ENCODE measurements at places on chromosomes 4 and X.

GRCh38 chr4:1086011-1086410, 27.4 kb downstream of the RNF212 start:
- DNase-seq = no peak

DNA sequence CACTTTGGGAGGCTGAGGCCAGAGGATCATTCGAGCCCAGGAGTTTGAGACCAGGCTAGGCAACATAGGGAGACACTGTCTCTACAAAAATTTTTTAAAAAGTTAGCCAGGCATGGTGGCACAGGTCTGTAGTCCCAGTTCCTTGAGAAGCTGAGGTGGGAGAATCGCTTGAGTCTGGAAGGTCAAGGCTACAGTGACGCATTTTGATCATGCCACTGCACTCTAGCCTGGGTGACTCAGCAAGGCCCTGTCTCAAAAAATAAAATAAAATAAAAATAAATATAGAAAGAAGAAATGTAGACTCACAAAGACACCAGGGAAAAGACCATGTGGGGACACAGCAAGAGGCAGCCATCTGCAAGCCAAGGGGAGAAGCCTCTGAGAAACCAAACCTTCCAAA, 42.3 kb upstream of the SLC7A3 start:
- DNase-seq = no peak

DNA sequence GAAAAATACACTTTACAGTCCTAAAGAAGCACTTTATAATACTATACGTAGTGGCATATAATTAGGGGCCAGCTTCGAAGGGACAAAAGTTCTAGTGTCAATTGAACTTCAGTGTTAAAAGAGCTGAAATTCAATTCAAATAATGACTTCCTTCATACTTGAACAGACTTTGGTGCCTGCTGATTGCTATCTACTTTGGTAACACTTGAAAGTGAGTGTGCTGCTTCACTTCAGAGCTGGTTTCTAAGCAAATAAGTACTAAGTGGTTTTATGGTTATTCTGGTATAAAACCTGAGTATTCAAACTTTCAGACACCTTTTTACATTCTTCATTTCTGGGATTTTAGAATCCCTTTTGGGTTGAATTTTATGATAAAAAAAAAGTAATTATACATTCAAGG, 107.0 kb downstream of the SLC4A4 start:
- no peak for DNase-seq

- no peak for DNase-seq
These were observed 235.1 kb upstream of the HCCS start for GRCh38 chrX:10875995-10876394.

GRCh38 chr4:61198686-61199085, 1.4 kb upstream of the ADGRL3 start:
- DNase-seq = no peak

GRCh38 chr4:107757864-107758476, 37.9 kb upstream of the PAPSS1 start:
- no peak for DNase-seq

- no peak for DNase-seq
These were observed 15.2 kb downstream of the HSD17B11 start for GRCh38 chr4:87375719-87376291.

DNA sequence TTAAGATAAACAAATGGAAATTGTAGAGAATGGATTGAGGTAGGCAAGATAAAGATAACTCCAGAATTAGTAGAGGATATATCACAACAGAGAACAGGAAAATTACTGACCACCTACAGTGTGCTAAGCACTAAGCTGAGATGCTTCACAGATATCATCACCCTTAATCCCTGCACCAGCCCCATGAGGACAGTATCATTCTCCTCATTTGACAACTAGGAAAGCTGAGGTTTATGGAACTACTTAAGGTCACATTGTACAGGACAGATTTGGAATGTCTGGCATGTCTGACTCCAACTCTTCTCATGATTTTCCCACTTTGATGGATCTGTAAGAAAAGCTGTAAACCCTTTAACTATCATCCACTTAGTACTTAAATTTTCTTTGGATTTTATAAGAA, 95.5 kb downstream of the CASK start:
- DNase-seq = no peak

DNA sequence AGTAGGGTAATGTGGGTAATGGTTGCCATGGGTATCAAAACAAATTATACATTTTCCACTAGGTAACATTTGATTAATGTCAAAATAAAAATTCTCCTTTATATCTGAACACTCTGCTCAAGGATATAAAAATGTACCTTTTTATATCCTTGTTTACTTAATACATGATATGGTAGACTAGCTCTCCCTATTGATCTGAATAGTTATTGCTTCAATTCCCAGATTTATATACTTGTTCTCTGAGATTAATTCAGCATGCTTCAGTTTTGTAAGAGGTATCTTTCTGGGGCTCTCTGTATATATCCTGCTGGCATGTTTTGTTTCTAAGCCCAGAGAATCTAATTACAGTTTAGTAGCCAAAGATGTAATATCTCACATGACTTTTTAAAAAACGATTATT, 169.7 kb downstream of the NPNT start:
- no peak for DNase-seq

GRCh38 chrX:135981010-135981409, 4.2 kb upstream of the SLC9A6 start:
- DNase-seq = no peak

DNA sequence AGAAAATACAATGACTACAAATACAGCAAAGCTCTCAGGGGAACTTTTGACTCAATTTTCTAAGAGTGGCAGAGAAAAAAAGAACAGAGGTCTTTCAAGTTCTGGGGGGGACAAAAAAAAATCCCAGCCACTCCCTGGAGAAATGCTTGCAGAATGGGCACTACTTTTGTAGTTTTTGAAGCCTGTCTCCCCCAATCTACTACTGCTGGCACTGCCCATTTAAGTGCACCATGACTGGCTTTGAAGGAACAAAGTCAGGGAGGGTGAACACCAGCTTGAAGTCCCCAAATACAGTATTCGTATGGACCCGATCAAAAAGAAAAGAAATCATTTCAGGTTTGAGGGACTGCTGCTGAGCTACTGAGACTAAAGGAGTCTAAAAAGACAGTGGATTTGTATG, 1824.4 kb downstream of the ARAP2 start:
- DNase-seq = no peak

GRCh38 chr4:3830774-3831528, 64.8 kb downstream of the ADRA2C start:
- DNase-seq = no peak

GRCh38 chr4:40736910-40737309, 12.8 kb upstream of the NSUN7 start:
- no peak for DNase-seq

DNA sequence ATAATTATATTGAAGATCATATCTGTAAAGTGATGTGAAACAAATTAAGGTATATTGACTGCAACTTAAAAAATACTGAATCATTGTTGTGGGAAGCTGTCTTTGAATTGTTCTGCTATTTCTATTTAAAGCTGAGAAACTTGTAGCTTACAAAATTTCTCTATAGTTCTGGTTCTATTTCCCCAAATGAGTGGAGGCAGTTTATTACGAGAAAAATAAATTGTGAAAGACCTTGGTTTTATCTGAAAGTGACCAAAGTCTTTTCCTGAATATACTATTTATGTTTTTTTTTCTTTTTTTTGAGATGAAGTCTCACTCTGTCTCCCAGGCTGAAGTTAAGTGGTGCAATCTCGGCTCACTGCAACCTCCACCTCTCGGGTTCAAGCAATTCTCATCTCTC, 165.4 kb downstream of the SH3BGRL start:
- no peak for DNase-seq

DNA sequence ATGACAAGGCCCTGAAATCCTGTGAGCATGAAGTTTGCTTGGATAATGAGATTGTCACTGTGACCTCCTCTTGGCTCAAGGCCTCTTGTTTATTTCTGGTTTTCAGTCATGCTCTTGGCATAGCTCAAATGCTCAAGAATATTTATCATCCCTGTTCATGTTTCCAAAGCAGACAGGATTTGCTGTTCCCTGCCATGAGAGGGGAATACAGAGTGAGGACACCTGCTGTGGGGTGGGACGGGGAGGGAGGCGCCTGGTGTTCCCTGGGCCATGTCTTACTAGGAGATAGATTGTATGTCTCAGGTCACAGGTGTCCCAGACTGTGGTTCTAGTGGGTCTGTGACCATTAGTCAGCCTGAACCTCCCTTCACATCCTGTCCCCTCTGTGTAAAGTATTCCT, 34.9 kb upstream of the SH3RF1 start:
- no peak for DNase-seq

DNA sequence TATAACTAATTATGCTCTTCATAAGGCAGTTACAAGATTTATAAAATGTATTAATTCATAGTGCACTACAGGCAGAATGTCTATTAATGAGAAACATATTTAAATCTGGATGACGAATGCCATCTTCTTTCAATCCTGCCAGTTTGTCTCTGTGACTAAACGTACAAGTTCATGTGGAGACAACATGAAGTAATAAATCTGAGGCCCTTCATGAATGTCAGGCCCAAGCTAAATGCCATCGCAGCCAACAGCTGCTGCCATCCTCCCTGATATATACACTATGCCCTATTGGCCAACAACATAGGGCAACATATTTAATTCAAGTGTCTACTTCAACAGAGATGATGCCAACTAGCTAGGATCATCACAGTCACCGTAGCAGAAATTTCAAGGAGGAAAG, 43.7 kb downstream of the TSPAN5 start:
- no peak for DNase-seq

DNA sequence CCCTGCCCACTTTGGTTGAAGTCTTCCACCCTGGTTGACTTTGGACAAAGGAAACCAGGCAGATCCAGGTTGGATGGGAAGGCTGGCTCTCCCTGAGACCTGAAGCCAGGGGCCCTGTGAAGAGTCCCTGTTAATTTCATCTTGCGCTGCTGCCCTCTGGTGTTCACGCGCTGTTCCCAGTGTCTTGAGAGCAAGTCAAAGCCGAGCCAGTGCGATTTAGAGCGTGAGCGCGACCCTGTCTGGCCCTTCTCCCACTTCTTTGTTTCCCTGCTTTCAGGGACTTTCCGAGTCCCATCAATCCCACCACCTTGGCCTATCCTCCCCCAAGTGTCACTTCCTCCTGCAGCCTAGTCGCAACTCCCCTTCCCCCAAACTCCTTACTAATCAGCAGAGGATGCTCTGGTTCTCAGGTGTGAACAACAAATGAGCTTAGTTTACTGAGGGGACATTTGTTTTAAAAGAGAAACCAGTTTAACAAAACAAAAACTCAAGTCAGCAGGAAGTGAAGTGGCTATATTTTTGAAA, 25.8 kb upstream of the CHRNA9 start:
- peak; percentile 84 for DNase-seq

GRCh38 chrX:82362550-82362949, 1145.5 kb upstream of the POU3F4 start:
- DNase-seq = no peak

GRCh38 chrX:17859609-17860178, 1.4 kb downstream of the RAI2 start:
- no peak for DNase-seq

DNA sequence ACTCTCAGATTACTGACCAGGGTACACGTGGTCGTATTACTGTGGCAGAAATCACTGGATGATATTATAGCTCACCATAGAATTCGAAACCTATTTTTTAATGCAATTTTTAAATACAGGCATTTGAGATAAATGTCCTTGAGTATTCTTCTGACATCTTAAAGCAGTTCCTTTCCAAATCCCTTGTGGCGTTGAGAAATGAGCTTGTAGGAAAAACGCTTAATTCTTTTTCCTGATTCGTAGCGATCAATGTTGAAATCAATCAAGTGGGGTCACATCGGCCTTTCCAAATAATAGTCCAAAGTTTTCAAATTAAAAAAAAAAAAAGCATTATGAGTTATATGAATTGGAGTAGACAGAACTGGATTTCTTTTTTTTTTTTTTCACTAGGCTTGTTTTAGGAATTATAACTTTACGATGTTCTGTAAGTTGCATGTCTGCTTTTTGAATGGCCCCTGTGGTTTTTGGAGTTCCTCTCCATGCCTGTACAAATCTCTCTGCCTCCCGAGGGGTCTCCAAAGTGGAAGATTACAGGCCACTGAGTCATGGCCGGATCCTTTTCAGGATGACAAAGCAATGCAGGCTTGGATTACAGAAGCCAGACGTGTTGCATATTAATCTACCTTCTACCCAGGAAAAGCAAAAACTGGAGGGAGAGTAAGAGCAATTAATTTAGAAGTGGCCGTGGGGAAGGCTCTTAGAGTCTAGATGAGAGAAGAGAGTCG, 226.1 kb downstream of the SHOX start:
- DNase-seq = no peak

DNA sequence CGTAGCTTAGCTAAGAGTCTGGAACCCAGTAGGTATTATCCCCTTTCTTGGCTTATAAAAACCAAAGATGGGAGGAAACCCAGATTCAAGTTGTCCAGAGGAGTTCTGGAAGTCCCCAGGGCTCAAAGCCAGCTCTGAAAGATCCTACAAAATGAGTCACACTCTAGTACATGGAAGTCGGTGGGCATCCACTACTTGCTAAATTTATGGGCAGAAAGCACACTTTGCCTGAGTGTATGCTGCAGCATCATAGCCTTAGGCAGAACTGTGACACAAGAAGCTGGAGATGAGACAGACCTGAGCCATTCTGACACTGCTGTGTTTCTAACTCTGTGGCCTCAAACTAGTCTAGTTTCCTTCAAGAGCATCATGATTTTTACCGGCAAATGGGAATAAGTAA, 429.3 kb downstream of the AFF2 start:
- no peak for DNase-seq

- no peak for DNase-seq
These were observed 27.5 kb downstream of the ARX start for GRCh38 chrX:24988314-24988713.

GRCh38 chrX:96978906-96979305, 95.2 kb downstream of the RPA4 start:
- no peak for DNase-seq

GRCh38 chr4:102601586-102602227, 100.5 kb downstream of the NFKB1 start:
- no peak for DNase-seq

- no peak for DNase-seq
These were observed 473.3 kb upstream of the FAM47C start for GRCh38 chrX:36534900-36535299.

DNA sequence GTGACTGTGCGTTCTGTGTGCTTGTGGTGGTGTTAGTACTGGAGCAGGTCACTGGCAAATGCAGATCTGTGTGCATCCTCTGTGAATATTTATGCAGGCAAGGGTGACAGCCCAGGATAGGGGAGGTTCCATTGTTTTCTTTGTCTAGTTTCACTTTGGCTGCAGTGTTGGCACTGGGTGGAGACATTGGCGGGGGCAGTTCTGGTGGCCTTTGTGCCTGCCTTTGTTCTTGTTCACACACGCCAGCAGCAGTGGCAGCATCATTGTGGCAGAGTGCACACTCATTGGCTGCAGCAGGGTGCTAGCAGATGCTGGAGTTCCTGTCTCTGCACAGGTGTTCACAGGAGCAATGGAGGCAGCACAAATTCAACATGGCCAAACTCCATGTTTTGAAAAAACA, 495.3 kb downstream of the UBE2NL start:
- DNase-seq = no peak

GRCh38 chr4:176413171-176413570, 93.4 kb downstream of the SPCS3 start:
- no peak for DNase-seq
